ENCODE measurements at places on chromosomes 11 and 22. TPM values are rescaled to one million over a fixed set of nuclear protein-coding genes. Genes with fewer than 3 reads are reported as not detected.

DNA sequence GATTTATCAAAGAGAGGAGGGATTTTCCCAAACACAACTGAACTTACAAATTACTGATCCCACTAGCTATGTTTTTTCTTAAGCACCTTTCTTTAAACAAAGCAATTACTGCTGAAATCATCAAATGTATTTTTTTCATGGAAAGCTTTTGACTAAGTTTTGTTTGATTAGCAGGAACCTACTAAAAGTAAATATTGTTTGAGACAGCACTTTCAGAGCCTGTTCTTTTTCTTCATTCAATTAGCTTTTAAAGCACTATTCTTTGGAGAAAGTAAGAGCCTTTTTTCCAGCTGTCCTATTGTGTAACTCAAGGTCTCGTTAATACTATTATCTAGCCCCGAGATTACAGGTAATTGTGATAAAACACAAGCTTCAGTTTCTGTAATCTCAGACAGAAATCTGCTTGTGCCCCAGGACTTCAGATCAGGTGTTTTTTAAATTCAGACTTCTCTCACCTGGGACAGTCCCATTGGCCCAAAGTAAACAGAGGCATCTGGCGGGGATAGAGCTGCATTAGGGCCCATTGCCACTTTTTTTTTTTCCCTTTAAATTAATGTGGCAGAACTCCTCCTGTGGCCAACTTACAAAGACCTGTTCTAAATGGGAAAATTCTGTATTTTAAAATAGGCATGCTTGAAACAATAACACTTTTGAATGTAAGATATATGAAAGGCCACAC lies 11.0 kb downstream of the CSTPP1 start:
- no peak for DNase-seq

Gene ACR
- total RNA-seq, result not detected

Gene OSBPL5
- 39.6 TPM for total RNA-seq

- DNase-seq, result no peak
Measured at GRCh38 chr11:118666371-118666770, 13.1 kb downstream of the TREH start.

Gene NTM
- total RNA-seq, result 9.5 TPM

DNA sequence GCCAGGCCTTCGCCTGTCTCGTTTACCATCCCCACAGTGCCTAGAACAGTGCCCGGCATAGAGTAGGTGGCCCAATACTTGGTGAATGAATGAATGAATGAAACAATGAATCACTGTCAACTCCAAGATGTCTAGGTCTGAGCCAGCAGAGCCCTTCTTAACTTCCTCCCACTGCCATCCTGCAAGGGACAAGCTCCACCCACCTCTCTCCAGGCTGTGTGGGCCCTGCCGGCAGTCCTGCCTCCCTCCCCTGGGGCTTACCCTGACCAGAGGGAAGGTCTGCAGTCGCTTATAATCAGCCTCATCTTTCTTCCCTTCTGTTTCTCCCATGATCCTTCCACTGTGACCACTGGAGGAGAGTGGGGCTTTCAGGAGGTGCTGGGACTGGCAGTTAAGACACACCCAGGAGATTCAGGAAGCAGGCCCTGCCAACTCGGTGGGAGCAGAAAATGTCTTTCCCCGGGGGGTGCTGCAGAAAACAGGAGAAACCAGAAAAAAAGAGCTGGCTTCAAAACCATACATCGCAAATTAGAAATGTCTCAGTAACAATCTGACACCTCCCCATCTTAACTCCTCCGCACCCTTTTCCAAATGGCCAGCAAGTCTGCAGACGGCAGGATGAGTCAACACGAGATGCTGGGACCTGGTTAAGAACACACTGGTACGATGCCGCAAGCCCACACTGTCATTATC lies 11.4 kb downstream of the DNAL4 start:
- no peak for DNase-seq

Gene TRPC6
- 11.0 TPM for total RNA-seq

GRCh38 chr22:29266564-29267461 lies 968 bp downstream of the RHBDD3 start:
- DNase-seq, result no peak

DNA sequence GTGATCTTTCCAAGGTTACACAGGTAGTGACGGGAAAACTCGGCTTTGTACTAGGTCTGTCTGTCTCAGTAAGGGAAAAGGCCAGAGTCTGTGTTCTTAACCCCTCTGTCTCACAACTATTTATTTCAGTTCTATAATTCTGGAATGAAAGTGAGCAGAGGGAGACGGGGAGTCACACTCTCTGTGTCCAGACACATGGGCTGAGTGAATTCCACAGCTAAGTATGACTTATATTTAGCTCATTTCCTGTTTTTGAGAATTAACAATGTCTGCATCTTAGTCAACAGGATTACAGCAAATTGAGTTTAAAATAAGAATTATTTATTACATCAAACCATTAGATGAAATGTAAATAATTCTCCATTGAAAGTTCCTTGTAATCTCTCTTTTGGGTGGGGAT lies 62.5 kb upstream of the OR4B1 start:
- DNase-seq, result no peak

DNA sequence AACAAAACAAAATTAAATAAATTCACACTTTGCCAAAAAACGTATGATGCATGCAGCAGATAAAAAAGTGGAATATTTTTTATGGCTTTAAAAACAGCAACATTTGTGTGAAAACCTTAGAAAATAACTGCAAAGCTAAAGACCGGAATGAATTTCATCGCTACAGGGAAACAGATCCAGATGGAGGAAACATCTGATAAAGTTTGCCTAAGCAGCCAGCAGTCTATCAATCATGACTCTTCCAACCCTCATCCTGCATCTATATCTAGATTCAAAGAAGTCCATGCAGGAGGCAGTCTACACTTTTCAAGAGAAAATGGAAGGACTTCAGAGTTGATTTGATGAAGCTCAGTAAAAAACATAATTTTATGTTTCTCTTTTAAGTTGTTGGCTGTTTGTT lies 126.8 kb downstream of the SWAP70 start:
- DNase-seq, result no peak

- DNase-seq, result no peak
Measured at GRCh38 chr11:46391578-46392420, at the start of gene CHRM4. TSS of gene CHRM4 (minus strand) at chr11:46391776. CDS start at chr11:46386557, 5,219 bp downstream.

- no peak for DNase-seq
Measured at GRCh38 chr11:65403607-65404121, 17.2 kb downstream of the FRMD8 start.

GRCh38 chr22:17639247-17639741 lies 737 bp downstream of the BCL2L13 start:
- no peak for DNase-seq

DNA sequence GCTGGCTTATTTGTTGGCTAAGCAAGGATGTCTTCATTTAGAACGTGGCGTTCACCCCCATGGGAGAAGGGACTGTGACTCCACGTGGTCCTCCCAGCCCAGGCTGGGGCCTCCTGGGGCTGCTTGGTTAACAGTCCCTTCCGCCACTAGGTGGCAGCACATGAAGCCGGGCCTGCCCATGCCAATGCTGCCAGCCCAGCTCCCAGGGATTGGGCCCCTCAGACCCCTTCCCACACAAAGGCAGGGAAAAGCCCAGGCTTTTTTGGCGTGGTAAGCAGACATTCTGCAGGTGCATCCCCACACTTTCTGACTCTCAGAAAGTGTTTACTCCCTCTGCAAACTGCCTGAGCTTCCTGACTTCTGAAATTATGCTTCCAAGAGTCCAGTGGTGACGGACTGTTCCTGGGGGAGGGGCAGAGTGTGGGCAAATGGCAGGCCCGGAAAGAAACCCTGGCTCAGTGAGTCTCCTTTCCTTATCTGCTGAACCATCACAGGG lies 3.1 kb downstream of the CBX6 start:
- peak; percentile 56 for DNase-seq

Gene SYT7
- total RNA-seq, result 2.1 TPM

DNA sequence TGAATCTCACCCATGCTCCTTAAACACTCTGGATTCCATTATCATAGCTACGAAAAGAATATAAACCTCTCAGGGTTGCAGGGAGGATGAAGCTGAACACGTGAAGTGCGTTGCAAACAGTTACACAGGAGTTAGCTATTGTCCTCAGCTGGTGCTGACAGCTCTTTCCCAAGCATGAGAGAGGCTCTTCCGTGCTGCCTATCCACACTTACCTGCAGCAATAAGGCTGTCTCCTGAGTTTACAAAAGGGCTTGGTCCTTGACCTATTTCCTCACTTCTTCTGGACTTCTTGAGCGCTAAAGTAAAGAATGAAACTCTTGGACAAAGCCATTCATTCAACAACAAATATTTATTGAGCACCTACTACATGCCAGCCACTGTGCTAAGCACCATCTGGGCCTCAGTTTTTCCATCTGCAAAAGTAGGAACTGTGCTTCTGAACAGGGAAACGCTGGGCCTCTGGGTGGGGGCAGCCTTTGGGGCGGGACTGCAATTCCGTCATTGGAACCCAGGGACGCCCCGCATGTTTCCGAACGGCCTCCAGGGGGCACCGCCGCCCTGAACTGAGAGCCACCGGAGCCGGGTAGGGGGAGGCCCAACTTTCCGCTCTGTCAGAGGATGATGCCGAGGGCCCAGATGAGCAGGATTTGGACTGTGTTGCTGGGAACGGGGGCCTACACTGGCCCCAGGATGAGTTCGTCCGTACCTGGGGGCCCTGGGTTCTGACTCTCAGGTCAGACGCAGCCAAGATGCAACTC lies 651 bp upstream of the ARL2 start:
- DNase-seq, result peak; percentile 93

DNA sequence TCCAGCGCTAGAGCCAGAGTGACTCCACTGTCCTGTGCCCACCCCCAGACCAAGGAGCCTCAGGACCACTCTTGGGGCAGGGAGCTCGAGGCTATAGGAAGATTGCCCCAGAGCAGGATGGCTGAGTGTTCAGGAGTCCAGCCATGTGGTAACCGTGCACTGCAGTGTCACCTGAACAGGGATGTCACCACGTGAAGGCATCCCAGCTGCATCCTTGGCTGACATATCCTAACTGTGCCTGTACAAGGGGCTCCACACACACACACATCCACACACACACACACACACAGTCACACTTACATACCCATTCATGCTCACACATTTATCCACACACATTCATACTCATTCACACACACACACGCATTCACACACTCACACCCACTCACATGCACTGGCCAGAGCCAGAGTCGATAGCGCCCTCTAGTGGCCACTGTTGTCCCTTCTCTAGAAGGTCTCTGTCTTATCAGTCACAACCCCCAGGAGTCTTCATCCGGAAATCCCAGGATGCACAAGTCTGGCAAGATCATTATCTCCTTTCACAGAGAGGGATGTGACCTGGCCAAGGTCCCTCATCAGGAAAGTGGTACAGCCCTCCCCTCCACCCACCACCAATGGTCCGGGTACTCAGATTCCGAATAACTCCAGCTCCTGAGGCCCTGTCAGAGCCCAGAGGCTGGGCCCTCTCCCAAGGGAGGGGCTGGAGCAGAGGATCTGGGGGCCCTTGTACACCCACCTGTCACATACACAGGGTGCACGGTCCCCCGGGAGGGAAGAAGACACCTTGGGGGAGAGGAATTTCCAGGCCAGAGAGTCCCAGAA lies 55.1 kb downstream of the IGLL5 start:
- DNase-seq, result peak; percentile 61

Gene PNPLA5
- total RNA-seq, result not detected

Gene MMP7
- total RNA-seq, result 136 TPM

Gene TYR
- total RNA-seq, result not detected

Gene NCR3LG1
- 4.3 TPM for total RNA-seq

DNA sequence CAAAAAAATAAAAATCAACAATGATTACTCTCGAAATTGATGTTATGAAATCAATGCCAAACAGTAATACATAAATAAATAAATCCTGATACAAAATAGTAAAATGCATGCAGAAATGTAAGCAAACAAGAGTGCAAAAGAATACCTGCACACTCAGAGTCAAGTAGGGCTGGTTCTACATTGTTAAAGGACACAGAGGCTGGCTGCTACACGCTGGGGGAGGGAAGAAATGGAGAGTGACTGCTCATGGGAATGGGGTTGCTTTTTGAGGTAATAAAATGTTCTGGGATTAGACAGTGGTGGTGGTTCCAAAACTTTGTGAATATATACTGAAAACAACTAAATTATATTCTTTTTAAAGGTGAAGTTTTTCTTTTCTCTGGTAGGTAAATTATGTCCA lies 32.1 kb downstream of the MAPK1 start:
- no peak for DNase-seq

GRCh38 chr11:777288-778255 lies at the start of gene GATD1:
TSS of gene GATD1 (minus strand) at chr11:777487. CDS start at chr11:777462, 25 bp downstream.
- DNase-seq, result peak; percentile 92

DNA sequence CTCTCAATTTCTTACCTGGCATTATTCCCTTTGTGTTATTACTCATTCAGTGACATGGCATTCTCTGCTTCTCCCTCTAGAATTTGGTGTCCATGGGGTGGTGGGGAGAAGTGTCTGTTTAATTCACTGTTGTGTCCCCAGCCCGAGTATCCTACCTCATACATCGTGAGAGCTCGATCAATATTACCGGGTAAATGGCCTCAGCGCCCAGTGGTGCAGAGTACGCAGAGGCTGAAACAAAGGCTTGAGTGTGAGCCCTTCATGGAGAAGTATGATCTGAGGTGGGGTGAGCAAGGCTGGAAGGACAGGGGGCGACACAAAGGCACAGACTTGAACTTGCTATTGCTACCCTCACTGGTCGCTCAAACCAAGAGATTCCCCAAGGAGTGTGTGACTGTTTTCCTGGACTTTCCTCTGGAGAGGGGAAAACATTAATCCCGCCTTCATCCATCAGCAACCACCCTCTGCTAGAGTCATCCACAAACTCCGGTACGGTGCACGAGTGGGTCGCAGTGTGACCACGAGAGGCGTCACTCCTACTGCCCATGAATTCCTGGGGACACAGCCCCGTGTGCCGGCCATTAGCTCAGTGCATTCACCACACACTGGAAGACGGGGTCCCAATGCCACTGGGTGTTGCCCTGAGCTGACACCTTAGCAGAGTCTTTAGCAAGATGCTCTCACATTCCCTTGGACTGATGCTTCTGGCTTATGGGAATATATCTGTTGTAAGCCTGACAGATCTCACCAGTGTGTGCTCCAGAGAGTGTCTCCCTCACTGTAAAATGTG lies 35.0 kb upstream of the CCND1 start:
- DNase-seq, result no peak

Gene BBOX1
- total RNA-seq, result not detected

Gene C22orf39
- 31.8 TPM for total RNA-seq

- no peak for DNase-seq
Measured at GRCh38 chr11:101738452-101738851, 154.6 kb upstream of the TRPC6 start.

DNA sequence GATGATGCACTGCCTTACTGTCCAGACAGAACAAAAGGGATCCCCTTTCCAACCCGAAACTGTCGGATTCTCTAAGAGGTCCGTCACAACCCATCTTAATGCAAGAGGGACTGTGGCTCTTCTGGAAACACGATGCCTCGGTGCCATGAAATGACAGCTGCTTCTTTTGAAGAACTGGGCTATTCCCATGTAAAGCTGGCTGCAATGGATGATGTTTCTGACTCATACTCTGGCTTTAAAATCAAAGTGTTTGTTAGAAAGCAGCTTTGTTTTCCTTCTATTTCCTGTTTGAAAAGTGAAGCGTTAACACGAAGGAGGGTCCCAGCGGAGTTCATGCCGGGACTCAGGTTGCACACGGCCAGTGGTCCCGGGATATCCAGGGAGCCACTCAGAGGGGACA lies 3.1 kb downstream of the TP53AIP1 start:
- no peak for DNase-seq

GRCh38 chr22:17774206-17774925 lies at the start of gene BID:
TSS of gene BID (minus strand) at chr22:17774469. CDS start at chr22:17750116, 24,353 bp downstream.
- no peak for DNase-seq

Gene GAB4
- not detected for total RNA-seq

GRCh38 chr22:36702842-36703215 lies 723 bp downstream of the CACNG2 start:
- no peak for DNase-seq

Gene SUSD2
- total RNA-seq, result 374 TPM
